ENCODE measurements at places on chromosomes 4 and X.

GRCh38 chr4:172352356-172352755 is 539.2 kb downstream of the GALNTL6 start:
- no peak for DNase-seq

DNA sequence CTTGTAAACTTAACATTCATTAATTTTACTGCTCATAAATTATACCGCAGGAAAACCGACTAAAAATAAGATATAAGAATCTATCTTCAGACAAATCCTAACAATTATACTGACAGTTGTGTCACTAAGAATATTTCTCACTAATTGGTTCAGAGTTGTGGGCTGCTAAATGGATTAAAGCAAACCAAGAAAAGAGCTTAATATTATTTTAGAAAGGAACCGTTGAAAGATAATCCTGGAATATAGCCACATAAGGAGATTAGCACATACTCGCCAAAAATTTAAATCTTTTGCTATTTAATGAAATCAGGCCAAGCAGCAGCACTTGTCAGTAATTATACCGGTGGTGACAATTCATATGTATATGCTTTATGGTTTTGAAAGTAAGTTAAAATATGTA is 132.8 kb downstream of the SLIT2 start:
- peak; percentile 84 for DNase-seq

DNA sequence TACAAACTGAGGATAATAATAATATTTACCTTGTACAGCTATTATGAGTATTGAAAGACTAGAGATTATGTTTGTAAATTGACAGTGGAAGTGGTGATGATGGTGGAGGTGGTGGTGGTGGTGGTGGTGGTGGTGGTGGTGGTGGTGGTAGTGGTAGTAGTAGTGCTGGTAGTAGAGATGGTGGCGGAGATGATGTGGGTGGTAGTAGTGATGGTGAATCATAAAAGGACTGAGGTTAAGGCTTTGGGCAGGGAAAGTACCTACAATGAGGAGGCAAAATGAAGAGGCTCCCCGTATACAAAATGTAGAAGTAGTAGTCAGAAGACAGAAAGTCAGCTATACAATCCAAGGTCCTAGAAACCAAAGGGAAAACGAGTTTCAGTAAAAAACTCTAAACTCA is 214.1 kb downstream of the BCOR start:
- DNase-seq, result no peak

DNA sequence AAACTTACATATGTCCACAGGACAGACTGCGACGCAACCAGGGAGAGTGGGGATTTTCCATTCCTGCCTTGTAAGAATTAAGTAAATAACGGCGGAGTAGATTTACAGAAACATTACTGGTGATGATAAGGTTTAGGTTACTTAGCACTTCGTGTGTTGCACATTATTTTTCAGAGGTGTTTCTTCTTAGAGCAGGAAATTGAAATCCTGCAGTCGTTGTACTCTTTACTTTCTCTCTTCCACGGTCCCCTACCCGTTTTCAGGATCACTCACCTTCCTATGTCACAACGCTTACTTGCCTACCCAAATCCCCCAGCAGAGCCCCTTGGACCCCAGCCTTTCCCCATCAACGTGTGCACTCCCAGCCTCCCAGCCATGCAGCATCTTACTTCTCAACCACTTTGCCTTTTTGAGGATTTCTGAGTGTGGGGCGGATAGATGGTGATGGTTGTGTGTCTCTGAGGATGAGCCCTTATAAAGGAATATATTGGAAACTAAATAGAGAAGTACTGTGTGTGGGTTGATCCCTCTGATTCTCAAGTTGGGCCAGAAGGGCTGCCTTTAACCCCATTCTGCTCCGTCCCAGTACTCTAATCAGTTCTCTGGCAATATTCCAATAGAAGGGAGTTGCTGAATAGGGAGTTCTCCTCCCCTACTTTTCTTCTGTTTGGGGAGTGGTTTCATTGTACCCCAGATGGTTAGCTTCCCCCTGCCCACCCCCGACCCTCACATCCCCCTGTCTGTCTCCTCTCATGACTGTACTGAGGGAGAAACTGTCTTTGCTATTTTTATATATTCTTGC is 1.6 kb downstream of the MID2 start:
- no peak for DNase-seq

GRCh38 chr4:184732126-184732525 is 1.8 kb downstream of the CENPU start:
- DNase-seq, result no peak

All from HAP-1 (cell line).